ENCODE measurements at places on chromosomes 7 and 10.

GRCh38 chr7:156618780-156619367 lies 21.7 kb upstream of the RNF32 start:
- no peak for DNase-seq

DNA sequence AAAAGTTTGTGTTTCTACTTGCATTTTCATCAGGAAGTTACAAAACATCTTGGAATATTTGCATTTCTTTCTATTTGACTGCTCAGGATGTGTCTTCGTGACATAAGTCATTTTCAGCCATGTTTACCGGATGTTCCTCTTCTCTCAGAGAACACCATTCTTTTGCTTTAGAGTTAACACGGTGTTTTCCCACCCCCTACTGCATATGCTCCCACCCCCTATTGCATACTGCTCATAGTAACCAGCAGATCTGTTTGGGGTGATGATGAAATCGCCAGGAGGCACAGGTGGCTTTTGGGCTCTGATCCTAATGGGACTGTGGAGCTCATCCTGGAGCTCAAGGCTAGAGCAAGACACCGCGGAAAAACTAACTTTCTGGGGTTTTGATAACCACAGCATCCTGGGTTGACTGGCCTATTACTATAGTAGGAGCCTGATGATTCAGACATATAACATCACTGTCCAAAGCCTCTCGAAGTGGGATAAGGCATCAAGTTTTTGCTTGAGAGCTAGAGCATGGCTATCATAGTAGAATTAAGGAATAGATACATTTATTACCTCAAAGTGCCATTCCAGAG lies 65.1 kb upstream of the BET1 start:
- DNase-seq = no peak

- DNase-seq = no peak
Observed at GRCh38 chr7:45863715-45864114, 9.2 kb downstream of the CCDC201 start.

DNA sequence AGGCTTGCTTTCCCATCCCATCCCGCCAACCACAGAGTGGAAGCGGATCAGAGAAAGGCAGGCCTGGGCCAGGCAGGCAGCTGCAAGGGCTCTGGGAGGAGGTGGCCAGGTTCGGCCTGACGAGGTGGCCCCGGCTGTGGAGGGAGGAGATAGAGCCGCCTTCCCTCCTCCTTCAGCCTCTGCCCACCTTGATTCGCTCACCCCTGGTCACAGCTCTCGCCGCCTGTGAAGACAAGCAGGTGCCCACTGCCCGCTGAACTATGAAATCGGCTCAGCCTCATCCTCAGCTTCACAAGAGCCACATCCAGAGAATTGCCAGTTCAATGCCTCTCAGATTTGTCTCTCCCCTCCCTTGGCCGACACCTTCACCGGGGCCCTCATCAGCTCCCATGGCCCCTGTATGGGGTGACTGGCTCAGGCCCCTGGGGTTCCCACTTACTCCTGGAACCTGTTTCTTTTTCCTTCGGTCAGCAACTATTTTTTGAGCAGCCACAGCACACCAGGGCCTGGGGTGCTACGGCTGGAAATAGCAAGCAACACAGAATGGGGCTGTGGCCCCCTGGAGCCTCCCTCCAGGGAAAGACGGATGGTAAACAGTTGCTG lies 80.0 kb upstream of the CHST15 start:
- no peak for DNase-seq

- DNase-seq = no peak
Observed at GRCh38 chr10:8072211-8072610, 17.7 kb downstream of the GATA3 start.

DNA sequence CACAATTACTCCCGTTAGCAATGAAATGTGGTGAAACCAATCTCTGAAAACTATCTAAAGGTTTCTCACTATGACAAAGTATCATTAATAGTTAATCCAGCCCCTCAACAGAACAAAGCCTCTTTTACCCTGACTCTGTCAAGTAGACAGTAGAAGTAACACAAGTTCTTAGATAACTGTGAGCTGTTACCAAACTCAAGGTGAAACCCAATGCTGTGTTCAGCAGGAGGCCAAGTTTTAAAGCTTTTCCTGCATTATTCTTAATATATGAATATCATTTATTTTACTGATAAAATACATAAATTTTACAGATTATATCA lies 109.1 kb downstream of the SRPK2 start:
- DNase-seq = no peak

Measured in CMK (cell line).